ENCODE measurements at places on chromosomes 5 and 9.

DNA sequence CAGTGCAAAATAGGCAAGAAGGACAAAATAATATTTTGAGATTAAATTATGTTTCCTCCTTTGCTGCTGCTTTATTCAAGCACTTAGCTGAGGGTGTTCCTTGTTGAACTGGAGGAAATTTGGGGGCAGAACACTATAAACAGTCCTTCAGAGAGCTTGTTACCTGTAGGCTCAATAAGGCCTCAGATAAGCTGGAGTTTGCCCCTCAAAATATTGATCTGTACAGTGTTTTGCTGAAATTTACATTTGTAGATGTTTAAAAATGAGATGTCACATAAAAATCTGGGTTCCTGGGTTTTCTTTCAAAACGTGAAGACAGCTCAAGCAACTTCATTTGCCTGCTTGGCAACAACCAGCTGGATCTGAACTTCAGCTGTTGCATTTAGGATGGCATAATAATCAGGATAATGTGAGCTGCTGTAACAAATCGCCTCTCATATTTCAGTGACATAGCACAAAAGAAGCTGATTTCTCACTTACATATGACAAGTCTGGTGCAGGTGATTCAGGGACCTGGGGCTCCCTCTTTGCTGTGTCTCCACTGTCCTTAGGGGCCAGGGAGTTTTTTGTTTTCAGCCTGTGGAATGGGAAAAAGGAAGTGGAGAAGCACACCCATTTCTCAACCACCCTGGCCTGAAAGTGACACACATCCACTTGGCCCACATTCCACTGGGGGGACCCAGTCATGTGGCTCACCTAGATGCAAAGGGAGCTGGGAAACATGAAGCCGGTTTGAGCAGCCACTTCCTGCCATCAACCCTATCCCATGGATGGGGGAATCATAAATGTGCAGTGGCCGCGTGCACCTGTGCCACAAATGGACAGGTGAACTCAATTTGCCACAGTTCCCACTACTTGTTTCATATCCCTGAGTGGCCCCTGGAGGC is 2.4 kb upstream of the PSAT1 start:
- no peak for DNase-seq

GRCh38 chr5:107523029-107523680 is 147.6 kb downstream of the EFNA5 start:
- no peak for DNase-seq

DNA sequence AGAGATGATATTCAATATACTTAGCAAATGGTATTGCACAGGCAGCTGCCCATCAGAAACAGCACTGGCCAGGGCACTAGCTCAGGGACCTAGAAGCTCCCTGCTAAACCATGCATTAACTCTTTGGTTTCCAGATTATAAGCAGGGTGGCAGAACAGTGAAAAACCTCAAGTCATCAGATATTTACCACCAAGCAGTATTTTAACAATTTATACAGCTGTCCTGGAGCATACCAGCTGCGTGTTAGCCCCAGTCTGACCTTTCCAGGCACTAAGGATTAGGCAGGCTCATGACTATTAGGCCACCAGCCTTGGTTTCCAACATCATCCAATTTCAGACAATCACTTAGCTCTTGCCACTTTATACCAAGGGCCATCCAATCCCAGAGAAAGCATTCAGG is 326.5 kb downstream of the CAAP1 start:
- DNase-seq, result no peak

GRCh38 chr9:122904466-122904822 is 715 bp downstream of the RC3H2 start:
- peak; percentile 46 for DNase-seq

DNA sequence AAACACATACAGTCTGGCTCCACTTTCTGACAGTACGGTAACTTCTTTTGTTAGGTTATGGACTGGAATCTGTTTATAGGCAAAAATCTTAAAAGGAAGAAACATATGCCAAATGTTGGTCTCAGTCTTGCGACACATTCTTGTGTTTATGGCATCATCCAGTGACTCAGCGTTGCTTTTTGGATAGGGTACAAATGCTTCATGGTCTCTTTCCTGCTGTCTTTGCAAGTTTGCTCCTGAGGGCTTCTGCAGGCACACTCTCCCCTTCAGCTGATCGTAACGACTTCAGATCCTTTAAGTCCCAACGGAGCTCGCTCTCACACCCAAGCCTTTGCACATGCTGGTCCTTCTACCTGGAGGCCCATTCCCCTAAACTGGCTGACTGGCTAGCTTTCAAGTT is 23.6 kb upstream of the TNFSF8 start:
- peak; percentile 63 for DNase-seq

Data from astrocyte of the spinal cord (primary cell).